ENCODE measurements at places on chromosomes 5 and 9.

- peak; percentile 92 for DNase-seq
Observed at GRCh38 chr5:172102913-172103626, 85.0 kb downstream of the STK10 start.

DNA sequence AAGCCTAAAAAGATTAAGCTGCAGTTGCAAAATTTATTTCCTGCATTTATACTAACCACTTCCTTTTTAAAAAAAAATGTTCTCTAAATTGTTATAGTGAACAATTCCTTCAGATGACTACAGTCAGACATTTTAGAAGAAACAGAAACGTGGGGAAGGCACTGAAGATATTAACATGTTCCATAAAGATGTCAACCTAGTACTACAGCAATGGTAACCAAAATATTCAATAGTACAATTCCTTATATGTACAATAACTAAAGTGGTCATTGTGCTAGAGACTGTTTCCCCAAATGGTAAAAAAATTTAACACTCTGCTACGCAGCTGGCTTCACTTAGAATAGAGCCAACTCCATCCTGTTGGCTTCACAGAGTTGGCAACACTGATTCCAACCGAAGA lies 97.7 kb downstream of the FNBP1 start:
- no peak for DNase-seq

- DNase-seq, result no peak
Observed at GRCh38 chr9:127112735-127113161, 9.7 kb downstream of the ANGPTL2 start.

GRCh38 chr5:142421228-142421617 lies 96.4 kb upstream of the SPRY4 start:
- no peak for DNase-seq

- DNase-seq, result peak; percentile 49
Observed at GRCh38 chr5:118984602-118985001, 3.7 kb downstream of the DTWD2 start.

GRCh38 chr9:109391176-109391575 lies 70.3 kb upstream of the EPB41L4B start:
- DNase-seq, result no peak

DNA sequence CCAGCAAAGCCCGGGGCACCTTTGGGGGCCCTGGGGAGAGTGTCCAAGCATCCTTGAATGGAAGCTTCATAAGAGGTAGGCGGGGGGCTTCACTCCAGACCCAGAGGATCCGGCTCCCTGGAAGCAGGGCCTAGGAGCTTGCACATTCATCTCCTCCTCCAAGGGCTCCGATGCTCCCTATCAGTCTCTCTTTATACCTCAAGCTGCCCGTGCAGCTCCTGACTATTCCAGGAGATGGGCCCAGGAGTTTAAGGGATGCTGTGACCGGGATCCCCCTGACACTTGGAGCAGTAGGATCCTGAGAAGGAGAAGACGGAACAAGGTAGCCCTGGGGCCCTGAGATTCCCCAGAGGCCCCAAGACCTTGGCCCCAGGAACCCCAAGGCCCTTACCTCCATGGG lies 25.9 kb downstream of the CSF1R start:
- no peak for DNase-seq

- no peak for DNase-seq
Observed at GRCh38 chr5:158658446-158659230, 441.1 kb downstream of the EBF1 start.

DNA sequence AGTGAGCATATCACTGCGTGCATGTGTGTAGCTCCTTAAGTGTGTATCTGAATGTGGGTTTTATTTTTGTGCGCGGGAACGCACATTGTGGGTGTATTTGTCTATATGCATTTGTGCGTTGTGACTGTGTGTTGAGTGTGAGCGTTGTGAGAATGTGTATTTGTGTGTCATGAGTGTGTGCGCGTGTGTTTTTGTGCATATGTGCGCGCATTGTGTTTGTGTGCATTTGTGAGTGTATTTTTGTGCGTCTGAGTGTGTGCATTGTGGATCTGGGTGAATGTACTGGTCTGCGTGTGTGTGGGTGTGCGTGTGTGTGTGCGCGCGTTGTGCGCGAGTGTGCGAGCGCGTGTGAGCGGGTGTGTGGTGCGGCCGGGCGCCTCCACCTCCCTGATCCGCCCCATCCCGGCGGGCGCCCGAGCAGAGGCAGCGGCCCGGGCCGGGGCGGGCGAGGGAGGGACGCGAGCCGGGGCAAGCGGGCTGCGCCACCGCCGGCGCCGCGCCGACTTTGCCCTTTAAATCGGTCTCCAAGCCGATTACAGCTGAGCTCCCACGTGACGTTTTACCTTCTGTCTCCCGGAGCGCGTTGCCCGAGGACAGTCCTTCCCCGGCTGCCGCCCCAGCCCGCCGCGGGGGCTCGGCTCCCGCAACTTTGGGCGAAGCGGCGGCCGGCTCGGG lies at the start of gene RASGRF2:
Gene RASGRF2 (plus strand): TSS at position 596 of the 675 bp plus-strand sequence. CDS start 376 bp downstream, outside the sequence.
- no peak for DNase-seq

DNA sequence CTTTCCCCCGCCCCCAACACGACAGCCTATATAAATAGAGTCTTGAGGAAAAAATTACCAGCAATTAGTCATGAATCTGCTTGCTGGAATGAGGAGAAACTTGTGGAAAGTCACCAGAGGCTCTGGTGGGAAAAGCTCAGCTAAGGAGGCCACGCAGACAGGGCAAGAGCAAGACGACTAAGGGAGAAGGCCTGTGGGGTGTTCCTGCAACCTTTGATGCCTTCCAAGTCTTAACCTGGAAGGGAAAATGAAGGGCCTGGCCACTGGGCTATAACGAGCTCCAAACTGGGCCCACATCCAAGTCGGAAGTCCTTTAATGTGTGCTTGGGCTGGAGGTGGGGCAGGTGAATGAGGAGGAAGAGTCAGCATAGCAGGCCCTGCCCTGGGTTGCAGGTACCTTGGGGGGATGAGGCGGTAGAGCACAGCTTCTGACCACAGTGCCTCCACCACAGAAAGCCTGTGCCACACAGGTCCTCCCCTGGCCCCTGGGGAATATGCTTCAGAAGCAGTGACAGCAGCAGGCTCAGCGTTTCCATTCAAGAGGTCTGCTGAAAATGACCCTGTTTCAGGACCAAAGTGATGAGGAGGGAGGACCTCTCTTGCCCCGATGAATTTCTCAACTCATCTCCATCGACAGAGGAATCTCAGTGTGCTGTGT lies 92.8 kb upstream of the LRRTM2 start:
- no peak for DNase-seq

GRCh38 chr9:114798780-114799427 lies 6.9 kb downstream of the TNFSF15 start:
- no peak for DNase-seq

DNA sequence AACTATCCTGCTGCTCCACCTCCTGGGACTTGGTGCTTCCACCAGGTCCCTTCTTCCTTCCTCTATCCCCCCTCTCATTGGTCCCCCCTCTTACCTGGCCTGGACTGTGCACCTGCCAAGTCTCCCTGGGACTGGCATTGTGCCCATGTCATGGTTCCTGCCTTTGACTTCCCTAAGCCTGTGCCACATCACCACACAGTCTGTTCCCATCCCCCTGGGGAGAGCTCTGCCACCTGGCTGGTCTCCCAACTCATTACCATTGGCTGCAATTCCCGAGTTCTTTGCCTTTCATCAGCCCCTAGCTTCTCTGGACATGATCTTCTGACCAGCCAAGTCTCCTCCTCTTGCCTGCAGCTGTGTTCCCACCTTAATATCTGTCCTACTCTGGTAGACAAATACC lies 180.3 kb downstream of the SREK1 start:
- no peak for DNase-seq

GRCh38 chr9:13088720-13089427 lies 190.6 kb downstream of the MPDZ start:
- DNase-seq, result no peak

GRCh38 chr5:178267876-178268275 lies 35.3 kb upstream of the PHYKPL start:
- DNase-seq, result no peak

- no peak for DNase-seq
Observed at GRCh38 chr5:79774855-79775237, 85.2 kb downstream of the CMYA5 start.

GRCh38 chr5:54610197-54610944 lies 92.8 kb downstream of the SNX18 start:
- no peak for DNase-seq

- DNase-seq, result no peak
Observed at GRCh38 chr5:161507591-161507990, 38.9 kb downstream of the GABRB2 start.

GRCh38 chr5:79151942-79152671 lies 40.5 kb downstream of the BHMT start:
- DNase-seq, result no peak

- no peak for DNase-seq
Observed at GRCh38 chr5:107396351-107396690, 274.4 kb downstream of the EFNA5 start.

DNA sequence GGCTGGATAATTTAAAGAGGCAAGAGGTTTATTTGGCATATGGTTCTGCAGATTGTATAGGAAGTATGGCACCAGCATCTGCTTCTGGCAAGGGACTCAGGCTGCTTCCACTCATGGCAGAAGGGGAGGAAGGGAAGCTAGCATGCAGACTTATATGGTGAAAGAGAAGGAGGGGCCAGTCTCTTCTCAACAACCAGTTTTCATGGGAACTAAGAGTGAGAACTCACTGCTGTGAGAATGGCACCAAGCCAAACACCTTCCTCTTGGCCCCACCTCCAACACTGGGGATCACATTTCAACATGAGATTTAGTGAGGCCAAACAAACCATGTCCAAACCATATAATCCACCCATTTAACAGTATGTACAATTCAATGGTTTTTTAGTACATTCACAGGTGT lies 113.3 kb upstream of the SHB start:
- DNase-seq, result no peak

GRCh38 chr5:31990701-31991110 lies 183.4 kb downstream of the GOLPH3 start:
- DNase-seq, result no peak

DNA sequence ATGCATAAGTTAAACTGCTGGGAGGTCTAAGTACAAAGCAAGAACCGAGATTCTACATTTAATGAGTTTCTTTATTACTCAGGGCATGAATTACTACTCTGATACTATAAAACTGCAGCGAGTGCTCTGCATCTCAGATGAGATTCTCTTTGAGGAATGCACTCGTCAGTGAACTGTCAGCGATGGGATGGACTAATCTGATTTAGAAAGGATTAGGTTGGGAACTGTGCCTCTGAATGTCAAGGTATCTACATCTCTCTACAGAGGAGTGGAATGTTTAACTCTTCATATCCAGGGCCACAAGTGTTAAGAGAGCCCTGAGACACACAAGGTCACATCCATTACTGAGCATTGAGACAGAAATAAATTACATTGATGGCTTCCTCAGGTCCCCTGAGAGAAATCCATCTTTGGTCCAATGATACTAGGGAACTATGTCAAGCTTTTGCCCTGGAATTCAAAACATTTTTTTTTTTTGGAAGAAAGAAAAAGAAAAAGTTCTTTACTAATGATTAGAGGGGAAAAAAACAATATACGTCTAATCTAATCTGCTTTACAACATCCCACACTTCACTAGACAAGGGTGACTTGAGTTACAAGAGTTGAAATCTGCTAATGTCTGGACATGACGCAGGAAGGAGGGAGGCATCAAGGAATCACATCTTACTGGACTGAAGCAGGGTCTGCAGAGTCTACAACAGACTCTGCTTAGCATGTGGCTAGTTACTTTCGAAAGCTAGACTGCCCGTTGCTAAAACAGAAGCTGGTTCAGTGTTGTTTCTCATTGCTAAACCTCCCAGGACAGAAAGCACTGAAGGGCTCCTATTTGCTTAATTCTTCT lies 270.0 kb upstream of the TLE4 start:
- DNase-seq, result peak; percentile 28

DNA sequence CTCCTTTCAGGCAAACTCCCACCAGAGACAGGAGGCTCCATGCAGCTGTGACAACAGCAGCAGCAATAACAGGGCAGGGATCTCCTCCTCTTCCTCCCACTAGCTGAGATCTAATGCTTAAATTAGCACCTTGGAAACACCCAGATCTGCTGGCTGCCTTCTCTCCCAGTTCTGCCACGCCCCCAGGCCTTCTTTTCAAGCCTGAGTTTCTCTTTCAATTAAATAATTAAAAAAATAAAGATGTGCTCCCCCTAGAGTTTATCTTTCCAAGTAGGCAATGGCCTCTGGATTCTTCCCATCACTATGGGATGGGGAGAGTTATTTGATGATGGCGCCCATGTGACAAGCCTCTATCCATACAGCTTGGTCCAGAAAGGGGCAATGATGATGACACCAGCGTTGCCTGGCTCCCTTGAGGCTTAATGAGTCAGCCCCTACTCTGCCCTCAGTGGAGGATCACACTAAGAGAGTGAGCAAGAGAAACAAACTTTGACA lies 3.8 kb downstream of the FAM219A start:
- DNase-seq, result no peak

DNA sequence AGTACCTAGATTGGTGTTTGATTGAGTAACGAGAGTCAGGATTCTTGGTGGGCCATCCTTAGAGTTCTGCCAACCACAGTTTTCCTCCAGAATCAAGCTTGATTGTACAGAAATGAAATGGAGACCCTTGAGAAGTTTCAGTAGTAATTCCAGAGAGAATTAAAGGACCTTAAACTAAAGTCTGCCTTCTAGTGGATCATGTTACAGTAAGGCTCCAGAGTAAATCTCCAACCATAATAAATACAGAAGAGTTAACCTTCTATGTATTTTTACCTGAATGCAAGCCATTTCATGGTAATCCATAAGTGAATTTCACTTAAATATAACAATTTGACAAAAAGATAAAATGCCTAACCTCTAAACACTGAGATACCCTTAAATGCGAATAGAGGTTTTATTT lies 53.0 kb upstream of the CNTLN start:
- no peak for DNase-seq

Measured in GM04504 (cell line).